ENCODE measurements at places on chromosomes 4 and X. TPM values are rescaled to one million over a fixed set of nuclear protein-coding genes. Genes with fewer than 3 reads are reported as not detected.

ARHGEF6 gene
- polyA plus RNA-seq, result 3.9 TPM

DNA sequence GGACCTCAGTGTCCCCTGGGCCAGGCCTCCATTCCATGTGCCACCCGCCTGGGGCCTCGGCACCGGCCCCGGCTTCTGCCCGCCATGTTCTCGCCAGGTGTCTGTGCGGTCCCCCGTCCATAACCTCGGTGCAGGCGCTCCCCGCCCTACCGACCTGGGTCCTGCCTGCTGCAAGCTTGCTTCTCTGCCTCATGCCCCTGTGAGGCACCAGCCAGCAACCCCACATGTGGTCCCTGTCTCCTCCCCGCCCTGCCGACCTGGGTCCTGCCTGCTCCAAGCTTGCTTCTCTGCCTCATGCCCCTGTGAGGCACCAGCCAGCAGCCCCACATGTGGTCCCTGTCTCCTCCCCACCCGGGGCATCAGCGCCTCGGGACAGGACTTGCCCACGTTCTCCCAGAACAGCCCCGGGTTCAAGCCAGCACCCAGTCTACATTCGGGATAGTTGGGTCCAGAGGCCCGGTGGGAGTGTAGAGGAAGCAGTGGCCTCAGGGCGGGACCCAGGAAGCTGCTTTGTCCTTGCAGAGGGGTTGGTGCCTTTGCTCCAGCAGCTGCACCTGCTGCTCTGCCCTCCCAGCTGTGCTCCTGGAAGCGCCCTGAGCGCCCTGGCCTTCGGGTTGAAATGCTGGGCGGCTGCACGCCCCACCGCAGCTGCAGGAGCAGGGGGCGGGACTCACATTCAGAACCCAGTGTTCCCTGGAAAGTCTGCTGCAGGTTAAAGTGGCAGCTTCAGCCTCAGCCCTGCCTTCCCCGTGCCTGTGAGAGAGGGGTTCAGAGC lies 20.1 kb upstream of the UVSSA start:
- no peak for DNase-seq

MAOA gene
- 170 TPM for polyA plus RNA-seq

RP2 gene
- 7.7 TPM for polyA plus RNA-seq

LRAT gene
- 1.2 TPM for polyA plus RNA-seq

DMP1 gene
- not detected for polyA plus RNA-seq

DNA sequence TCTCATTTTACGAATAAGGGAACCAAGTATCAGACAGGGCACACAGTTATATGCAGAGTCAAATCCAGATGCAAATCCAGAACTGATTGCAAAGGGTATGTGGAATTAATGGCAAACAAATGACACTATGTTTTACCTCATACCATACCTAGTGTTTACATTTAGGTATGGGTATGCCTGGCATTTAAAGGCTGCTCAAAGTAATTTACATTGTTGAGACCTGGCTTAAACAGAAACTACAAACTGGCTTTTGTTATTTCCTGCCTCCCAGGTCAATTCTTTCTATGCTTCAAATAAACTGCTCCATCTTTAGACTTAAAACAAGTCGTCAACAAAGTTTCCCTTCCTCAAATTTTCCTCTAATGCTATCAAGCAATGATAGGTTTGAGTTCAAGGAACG lies 33.7 kb downstream of the ANKRD17 start:
- DNase-seq, result no peak

- DNase-seq, result no peak
These were observed 157.6 kb downstream of the ZNF518B start for GRCh38 chr4:10299601-10300000.

GRCh38 chrX:116289592-116289991 lies 119.0 kb downstream of the AGTR2 start:
- no peak for DNase-seq

- DNase-seq, result no peak
These were observed 439.0 kb downstream of the GPM6A start for GRCh38 chr4:175373031-175373430.

- DNase-seq, result no peak
These were observed 85.5 kb upstream of the ADRA2C start for GRCh38 chr4:3680656-3681055.

- no peak for DNase-seq
These were observed 5.8 kb downstream of the ANOS1 start for GRCh38 chrX:8726031-8726652.

GRCh38 chr4:110704748-110705439 lies 82.0 kb upstream of the PITX2 start:
- no peak for DNase-seq

- no peak for DNase-seq
These were observed 667.5 kb downstream of the GRXCR1 start for GRCh38 chr4:43560047-43560446.

DNA sequence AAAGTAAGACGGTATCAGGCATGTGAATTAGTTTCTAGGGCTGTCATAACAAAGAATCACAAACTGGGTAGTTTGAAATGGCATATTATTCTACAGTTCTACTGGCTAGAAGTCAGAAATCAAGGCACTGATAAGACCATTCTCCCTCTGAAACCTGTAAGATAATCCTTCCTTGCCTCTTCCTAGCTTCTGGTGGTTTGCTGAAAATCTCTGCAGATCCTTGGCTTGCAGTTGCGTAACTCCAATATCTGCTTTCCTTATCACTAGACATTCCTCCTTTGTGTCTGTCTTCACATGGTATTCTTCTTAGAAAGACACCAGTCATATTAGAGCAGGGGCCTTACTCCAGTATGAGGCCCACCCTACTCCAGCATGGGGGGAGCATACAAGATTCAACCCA lies 19.6 kb upstream of the LCORL start:
- DNase-seq, result no peak

DNA sequence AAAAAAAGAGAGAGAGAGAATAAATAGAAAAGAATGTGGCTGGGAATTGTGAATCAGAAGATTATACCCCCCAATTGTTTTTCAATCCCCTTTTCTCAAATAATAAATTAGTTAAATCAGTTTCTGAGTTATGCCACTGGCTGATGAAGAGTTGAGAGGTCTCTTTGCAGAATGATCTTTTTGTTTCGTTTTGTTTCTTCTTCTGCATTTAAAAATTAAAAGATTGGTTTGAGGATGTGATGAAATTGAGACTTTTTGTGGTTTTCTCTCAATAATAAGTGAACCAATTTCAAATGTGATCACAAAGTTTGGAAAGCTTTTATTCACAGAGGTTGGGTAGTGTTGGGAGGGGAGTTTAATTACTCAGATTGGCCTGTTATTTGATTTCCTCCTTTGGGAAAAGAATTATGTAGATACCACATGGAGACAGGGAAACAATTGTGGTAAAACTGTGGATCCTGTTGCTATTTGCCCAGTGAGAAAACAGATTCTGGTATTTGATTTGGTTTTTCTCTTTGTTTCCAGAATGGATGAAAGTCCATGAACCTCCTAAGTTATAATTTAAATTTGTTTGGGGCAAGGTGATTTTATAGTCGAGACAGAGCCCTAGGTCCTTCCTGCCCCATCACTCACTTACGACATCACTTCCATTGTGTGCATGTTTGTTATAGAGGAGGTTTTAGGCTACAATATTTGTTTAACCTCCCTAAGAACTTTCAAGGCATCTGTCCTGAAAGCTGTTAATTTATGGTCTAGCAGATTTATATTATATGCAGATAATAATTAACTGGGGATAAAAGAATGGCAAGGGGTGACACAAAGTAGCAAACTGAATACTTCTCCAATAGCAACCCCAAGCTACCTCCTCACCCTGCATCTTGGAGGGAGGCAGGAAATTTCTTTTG lies 92.0 kb upstream of the BMPR1B start:
- no peak for DNase-seq
